ENCODE measurements at places on chromosomes 12 and 14.

DNA sequence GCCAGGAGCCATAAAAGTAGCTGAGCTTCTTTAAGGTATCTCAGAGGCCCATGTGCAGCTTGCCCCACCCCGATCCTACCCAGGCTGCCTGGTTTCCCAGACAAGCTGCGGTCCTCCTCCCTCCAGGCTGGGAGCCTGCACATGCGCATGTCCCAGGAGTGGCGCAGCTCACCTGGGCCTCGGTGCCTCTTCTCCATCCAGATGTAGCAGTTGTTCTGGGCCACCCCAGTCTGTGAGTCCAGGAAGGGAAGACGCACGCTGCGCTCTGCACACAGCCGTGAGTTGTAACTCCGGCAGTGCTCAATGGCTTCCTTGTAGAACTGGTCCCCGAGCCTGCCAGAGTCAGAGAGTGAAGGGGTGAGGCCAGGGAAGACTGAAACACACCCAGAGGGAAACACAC, 122.3 kb downstream of the DPF3 start:
- no peak for DNase-seq

DNA sequence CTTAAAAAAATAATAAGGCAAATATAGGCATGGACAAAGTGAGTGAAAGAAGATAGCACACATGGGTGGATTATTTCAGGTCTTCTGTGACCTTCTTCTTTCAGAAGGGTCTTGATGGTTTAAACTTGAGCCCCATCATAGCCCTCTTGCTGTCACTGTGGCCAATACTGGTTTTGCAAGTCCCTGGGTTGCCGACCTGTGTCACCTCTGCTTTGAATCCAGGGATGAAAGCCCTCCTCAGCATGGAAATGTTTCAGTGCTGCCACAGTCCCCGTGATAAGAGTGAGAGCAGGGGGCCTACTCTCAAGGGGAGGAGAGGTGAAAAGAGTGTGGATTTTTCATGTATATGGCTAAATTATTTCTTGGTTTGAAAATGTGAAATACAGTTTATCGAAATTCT, 30.2 kb upstream of the ATF1 start:
- DNase-seq = no peak

DNA sequence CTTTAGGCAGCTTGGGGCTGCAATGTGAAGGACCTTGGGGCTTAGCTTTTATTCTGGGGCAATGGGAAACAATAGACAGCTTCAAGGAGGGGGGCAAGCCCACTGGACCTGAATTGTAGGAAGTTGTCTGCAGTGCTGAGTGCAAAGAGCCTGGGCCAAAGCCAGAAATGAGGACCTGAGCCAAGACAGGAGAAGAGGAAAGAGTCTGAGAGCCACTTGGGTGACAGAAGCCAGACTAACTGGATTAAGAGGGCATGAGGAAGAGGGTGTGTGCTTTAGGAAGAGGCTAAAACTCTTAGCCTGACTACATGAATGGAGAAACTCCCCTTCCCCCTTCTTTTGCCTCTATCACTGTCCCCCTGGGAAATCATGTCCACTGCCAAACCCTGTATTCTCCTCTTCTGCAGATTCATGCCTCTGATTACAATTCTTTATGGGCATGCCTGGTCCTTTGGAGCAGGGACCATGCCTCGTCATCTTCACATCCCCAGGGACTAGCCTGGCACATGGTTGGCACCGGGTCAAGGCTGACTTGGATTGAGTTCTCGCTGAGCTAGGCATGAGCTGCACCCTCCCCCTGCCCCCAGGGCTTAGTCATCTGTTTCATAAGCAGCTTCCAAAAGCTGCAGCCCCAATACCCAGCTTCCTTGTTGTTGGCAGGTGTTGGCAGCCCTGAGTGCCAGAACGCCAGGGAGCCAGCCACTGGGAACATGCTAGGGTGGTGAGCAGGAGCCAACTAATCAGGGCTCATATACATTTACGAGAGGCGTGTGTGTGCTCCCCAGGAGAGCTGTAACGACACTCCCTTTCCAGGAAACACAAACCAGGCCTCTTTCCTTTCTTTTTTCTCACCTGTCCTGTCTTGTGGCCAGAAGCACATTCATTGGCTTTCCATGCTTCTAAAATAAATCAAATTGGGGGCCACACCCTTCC, 27.7 kb upstream of the JDP2 start:
- peak; percentile 92 for DNase-seq

DNA sequence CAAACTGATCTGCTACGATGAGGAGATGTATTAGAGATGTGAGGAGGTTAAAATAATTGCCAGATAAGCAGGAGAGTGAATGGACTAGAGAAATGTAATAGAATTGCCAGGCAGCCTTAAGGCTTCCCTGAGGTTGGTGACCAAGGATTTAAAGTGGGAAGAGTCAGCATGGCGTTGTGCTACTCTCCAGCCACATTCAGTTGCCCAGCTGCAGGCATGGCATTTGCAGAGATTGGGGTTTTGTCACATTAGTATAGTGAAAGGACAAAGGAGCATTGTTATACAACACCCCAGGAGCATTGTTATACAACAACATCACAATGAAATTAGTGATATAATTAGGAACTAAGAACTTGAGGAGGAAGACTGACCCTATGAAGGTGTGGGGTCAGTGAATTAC, 31.7 kb downstream of the MARK3 start:
- DNase-seq = no peak

DNA sequence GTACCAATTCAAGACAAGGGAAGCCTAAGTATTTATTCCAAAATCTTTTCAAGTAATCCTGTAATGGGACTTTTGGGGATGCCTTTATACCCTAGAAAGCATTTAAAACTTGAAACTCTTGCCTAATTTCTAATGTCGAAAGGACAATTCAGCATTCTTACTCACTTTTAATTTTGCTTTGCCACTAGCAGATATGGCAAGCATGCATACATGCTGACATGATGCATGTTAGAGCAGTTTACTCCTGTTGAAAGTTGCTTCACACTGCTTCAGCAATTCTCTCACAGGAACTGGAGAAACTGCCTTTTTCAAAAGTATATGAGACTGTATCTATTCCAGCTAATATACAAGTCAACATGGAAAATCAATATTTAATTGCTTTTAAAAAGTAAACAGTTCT, 79.9 kb downstream of the TAOK3 start:
- DNase-seq = no peak

DNA sequence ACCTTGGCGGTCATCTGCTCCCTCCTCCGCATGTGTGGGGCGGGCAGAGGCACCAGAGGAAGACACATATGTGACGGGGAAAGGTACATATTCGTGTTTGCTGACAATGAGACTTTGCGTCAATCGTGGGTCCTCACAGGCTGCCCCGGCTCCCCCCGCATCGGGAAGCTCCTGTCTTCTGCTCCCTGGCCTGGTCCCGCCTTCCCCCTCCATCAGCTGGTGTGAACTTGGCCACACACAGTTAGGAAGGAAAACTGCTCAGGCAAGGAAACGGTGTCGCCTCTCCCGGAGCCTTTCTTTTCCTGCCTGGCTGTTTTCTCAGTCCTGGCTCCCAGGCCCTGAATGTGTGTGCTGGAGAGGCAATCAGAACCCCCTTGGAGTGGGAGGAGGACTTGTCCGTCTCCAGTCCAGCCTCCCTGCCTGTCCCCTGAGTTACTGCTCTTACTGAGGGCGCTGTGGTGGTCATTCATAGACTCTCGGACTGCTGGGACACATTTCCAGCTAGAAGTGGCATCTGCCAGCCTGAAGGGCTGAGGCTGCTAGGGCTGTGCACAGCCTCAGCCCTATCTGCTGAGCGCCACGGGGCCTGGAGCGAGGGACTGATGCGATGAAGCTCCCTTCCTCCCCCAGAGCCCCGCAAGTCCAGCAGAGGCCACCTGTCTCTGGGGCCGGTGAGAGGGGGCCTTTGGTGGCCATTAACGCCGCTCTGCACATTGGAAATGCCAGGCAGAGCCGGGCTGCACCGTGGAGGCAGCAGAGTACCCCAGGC, 44.2 kb upstream of the TSPAN9 start:
- DNase-seq = no peak

Measured in cardiac septum (tissue), 1 donor.